Cortex of kidney (tissue), 1 donor: ENCODE measurements at places on chromosomes 5 and 9.

DNA sequence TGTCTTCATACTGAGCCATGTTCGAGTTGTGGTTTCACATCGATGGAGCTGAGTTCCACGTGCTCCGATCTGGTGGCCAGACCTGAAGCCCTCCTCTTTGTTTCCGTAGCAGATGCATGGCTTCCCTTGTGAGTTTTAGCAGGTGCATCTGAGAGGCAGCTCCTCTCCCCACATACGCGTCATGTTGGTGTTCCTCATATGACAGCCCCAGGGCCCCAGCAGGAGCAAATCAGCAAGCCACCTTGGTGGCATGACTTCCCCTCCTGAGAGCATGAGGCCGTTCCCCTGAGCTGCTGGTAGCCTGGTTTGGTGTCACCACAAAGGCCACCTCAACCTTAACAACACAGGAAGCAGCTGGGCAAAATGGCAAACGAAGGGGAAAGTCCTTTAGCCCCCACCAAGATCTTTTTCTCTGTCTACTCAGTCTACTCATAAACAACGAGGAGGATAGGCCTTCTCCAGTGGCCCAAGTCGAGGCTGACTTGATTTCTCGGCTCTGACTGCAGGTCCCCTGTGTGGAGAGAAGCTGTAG, 5.9 kb downstream of the CYFIP2 start:
- DNase-seq, result no peak

DNA sequence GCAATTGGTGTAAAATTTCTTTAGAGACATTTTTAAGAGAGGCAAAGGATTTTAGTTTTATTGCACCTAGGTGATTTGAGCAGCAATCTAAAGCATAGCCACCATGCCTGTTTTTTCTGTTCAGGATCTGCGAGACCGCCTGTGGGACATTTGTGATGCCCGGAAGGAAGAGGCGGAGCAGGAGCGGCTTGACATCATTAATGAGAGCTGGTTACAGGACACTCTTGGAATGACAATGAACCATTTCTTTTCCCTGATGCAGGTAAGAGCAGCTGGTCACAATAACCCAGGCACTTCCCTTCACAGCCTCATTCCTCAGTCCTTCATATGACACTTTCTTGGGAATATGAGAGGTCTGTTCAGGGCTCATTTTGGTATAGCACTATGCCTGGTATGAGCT, 103.2 kb upstream of the IL7R start:
- DNase-seq, result no peak

DNA sequence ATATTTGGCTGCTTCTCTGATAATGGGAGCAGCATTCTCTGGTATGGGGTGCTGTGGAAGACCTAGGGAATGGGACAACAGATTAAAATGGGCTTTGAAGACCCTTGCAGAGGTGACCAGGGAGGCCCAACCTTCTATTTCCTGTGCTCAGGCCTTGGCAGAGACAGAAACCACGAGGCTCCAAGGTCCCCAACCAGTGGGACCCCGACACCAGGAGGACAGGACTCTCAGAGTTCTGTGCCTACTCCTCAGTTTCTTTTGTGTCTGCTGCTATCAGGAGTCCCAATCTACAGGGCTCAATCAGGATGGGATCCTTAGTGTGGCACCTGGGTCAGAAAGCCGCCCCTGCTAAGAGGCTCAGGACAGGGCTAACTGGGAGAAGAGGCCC, 29.3 kb downstream of the CSF2 start:
- DNase-seq, result no peak

DNA sequence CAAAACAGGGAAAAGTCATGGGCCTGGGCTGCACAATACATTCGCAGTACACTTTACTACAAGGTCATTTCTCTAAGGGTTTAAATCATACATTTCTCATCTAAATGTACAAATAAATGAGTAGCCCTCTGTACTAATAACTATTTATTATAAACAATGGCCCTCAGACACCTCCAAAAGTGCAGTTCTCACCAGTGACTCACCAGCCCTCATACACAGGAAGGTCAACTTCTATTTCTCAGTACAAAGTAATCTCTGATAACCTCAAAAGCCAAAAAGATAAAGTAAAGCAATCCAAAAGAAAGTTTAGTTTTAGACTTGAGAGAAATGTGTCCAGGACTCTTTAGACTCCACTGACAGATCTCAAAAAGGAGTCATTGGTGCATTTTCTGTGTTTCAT, 1258.1 kb upstream of the CDH6 start:
- DNase-seq, result no peak

DNA sequence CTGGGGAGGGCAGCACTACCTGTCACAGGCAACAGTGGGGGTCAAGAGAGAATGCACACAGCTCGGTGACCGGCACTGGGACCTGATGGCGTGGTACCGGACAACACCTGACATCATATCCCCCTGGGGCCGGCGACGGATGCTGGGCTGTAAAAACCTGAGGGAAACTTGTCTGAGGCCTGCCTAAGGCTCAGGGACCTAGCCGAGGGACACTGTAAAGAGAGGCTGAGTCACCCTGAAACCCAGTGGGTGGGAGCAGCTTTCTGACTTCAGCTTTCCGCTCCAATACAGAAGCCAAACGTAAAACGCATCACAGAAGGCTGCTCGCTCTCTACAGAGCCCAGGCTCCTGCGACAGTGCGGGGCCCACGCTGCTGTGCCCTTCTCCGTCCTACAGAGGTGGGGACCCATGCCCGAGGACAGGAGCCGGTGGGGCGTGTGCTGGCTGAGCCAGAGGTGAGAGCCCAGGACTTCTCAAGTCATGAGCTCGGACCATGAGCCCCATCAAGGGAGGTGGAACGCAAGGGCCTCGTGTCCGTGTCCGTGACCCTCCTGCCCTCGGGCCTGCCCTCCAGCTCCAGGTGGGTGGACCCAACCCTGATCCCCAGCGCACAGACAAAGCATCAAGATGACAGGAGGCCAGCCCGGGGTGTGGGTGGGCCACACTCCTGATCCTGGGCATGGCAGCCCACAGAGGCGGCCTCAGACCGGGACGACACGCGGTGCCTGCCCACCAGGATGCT, 5.3 kb downstream of the RALGDS start:
- no peak for DNase-seq

DNA sequence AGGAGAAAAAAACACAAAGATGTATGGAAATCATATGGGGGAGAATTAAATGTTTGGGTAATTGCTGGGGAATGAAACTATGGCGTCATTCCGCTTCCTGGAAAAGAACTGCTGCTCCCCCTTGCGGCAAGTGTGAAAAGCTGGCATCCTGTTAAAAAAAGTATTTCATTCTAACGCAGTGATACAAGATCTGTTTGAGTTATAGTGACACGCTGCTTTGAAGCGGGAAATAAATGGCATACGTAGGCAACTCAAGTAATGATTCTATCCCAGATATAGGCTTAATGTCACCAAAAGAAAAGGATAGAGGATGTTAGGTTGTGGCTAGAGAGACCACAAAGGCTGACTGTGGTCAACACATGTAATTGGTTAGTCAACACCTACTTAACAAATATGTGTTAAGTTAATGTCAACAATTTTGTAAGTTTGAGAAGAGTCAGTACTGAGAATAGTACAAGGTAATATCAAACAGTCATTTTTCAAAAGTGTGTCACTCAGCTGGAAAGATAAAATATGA, 70.2 kb upstream of the ALDH1A1 start:
- no peak for DNase-seq

- no peak for DNase-seq
Measured at GRCh38 chr5:145246961-145247744, 588.0 kb downstream of the PRELID2 start.

GRCh38 chr5:1411099-1411498, 34.1 kb downstream of the SLC6A3 start:
- DNase-seq, result no peak

DNA sequence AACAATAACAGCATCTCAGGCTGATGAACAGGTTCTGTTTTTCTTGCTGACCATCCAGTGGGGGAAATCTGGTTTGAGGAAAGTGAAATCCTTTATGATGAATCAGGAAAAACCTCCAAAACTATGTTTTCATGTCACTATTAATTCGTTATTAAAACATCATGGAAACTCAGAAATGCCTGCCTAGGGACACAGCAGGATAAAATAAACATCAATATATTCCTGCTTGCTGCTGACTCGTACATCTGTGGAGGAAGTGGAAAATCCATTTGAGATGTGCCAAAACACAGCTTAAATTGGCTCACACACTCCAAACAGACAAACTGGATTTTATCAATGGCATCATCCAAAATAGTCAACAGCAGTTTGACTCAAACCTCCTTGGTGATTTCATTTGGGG, 53.0 kb downstream of the TEK start:
- DNase-seq, result no peak

- no peak for DNase-seq
Measured at GRCh38 chr5:112880219-112880964, 19.3 kb downstream of the SRP19 start.

- no peak for DNase-seq
Measured at GRCh38 chr9:120846906-120847305, 4.2 kb upstream of the PSMD5 start.

- DNase-seq, result no peak
Measured at GRCh38 chr5:141298376-141298775, 5.5 kb downstream of the SLC25A2 start.

- no peak for DNase-seq
Measured at GRCh38 chr5:178577944-178578343, 12.2 kb downstream of the COL23A1 start.

- no peak for DNase-seq
Measured at GRCh38 chr9:84305497-84306131, 34.9 kb downstream of the SLC28A3 start.

DNA sequence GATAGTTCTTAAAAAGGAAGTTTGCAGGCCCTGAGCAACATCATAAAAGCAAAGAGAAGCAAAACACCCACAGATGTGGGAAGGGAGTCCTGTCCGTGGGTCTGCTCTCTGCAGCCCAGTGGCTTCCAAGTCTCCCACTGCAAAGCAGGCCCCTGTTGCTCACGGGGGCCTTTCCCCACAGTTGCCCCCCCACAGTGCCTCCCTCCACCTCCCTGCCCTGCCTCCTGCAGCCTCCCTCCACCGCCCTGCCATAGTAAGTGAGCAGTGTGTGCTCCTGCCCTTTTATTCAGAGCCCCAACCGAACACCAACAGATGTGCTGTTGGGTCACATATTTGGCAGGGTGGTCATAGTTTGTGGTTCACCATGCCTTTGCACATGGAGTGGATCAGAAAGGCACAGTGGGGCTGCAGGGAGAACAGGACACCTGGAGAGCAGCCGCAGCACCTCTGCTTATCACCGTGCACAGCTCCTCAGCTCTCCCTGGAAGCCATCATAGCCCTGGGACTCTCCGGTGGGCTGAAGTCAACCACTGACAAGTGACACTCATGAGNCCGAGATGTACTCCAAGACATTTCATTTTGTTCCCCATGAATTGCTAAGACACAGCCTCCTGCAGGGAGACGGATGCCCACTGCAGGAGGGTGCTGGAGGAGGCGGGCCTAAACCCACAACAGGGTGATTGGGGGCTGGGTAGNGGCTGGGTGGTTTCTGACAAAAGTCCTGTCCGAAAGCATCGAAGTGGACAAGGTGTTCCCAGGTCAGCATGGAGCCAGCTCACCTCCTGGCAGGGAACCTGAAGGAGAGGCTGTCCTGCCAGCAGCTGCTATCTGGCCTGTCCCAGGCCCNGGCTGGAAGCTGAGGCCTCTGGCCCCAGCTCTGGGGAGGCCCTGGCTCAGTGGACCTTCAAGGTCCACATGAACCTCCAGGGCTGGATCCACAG, 278.9 kb downstream of the GADD45G start:
- no peak for DNase-seq

GRCh38 chr5:62259699-62260250, 46.2 kb upstream of the KIF2A start:
- DNase-seq, result no peak

GRCh38 chr5:173395257-173395932, 67.2 kb upstream of the STC2 start:
- DNase-seq, result no peak

DNA sequence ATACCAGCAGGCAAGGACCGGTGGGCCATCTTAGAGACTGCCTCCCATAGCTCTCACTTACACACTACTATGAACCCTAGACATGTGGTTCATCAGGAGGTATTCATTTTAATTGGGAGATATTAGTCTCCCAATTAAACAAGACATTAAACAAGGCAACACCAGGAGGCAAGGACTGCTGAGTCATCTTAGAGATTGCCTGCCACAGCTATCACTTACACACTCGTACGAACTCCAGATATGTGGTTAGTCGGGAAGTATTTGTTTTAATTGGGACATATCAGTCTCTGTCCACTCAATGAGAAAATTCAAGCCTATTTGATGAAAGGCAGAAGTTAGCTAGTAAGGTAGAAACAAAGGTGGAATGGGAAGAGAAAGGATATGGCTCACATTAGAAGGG, 343.9 kb downstream of the NFIB start:
- no peak for DNase-seq

DNA sequence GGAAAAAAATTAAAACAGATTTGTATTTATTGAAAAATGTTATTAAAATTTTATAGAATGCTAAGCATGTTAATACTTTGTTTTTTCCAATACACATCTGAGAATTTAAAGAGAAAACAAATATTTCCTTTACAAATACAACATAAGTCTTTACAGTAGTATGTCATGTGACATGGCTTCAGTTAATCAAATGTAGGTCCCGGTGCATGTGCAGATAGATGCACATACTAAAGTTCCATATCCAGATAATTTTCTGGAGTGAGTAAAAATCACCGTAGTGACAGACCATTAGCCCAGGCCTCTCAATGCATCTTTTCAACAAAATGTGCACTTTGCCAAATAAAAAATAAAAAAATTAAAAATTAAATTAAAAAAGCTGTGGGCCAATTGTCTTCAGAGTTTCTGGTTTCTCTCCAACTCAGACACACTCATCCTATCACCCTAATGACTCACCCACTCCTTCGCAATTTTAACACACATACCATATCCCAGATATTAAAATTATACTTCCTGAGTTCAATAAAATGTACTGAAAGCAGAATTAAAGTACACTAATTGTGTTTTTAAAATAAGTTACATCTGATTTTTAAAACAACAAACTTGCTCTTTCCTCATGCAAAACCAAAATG, 508.1 kb downstream of the NR2F1-AS1 start:
- DNase-seq, result no peak

- no peak for DNase-seq
Measured at GRCh38 chr9:121322037-121322736, 47.9 kb downstream of the STOM start.

- DNase-seq, result no peak
Measured at GRCh38 chr9:100170556-100170955, 71.5 kb downstream of the INVS start.

- no peak for DNase-seq
Measured at GRCh38 chr9:14524873-14525515, 168.2 kb downstream of the ZDHHC21 start.

- no peak for DNase-seq
Measured at GRCh38 chr5:124755565-124755964, 9.1 kb upstream of the ZNF608 start.

DNA sequence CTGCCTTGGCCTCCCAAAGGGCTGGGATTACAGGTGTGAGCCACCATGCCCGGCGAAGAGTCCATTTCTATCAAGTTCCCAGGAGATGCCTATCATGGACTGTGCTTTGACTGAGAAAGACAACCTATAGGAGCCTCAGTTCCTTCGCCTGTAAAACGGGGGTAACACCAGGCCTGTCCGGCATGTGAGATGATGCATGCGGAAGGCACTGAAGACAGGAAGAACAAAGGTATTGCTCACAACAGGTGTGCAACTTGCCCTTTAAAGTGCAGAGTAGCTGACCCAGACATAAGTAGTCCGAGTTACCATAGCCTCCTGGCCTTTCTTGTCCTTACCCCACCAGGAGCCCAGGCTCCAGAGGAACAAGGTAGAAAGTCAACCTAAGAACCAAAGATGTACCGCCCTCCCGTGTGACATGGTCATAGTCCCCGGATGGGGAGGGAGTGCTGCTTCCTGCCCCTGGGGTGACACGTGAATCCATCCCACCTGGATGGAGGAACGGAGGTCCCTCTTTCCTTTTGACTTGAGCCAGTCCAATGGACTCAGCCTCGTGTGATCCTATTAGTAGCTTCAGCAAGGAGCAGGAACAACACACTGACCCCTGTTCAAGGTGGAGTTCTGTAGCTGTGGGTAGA, 60.3 kb downstream of the HSPA4 start:
- no peak for DNase-seq
